ENCODE measurements at places on chromosomes 16 and 17.

- DNase-seq, result no peak
Measured at GRCh38 chr16:17155485-17155884, 315.3 kb downstream of the XYLT1 start.

- peak; percentile 73 for DNase-seq
Measured at GRCh38 chr16:67562918-67563707, 787 bp downstream of the CTCF start.

GRCh38 chr17:78132084-78132676, 1.6 kb downstream of the TMC8 start:
- no peak for DNase-seq

DNA sequence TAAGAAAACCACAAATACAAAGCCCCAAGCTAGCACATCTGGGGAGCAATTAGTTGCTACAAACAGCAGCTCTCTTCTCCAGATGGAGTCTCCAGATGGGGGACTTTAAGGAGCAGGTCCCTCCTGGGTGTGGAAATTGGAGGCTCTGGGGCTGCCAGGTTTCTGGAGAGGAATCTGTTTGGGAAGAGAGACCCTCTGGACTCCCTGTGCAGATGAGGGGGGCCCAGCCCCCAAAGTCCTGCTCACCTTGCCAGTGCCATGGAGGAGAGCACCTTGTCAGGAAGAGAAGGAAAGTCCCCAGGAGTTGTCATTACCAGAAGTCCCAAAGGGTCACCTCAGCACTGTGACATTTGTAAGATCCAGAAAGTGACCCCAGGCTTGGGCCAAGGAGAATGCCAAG, 14.8 kb downstream of the TEKT5 start:
- no peak for DNase-seq

DNA sequence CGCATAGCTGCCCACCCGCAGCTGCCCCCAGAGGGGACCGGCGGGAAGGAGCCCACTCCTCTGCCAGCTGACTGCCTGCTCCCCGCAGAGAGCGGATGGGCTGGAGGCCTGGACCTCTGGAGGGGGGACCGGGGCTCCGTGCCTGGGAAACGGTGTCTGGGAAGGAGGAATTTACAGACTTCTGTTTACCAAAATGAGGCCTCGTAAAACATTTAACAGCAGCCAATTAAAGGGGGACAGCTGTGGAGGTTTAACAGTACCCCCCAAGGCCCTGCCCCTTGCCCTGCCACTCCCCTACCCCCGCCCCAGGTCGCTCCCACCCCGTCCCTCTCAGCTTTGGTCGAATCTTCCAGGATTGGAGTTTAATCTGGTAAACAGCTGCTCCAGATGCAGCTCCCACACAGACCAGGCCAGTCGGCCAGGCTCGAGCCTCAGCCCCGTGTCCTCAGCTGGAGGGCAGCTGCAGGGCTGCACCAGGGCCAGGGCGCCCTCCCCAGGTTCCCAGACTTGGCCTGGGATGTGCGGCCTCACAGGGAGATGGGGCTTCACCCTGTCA, 41.1 kb downstream of the BAHCC1 start:
- peak; percentile 69 for DNase-seq

DNA sequence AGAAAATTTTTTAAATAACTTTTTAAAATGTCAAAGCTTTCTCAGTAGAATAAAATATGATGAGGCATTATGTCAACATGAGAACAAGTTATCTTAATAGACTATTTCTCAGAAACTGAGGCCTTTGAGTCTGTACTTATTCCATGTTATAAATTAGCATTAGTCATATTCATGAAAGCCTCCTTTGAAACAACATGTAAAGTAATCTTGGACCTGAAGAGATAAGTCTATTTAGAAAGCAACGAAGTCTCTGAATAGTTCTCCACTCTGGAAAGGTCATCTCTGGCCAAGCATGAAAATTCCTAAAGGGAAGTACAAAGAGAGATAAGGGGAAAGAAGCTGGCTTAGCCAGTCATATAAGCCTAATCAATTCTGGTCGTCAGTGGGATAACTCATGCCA, 150.8 kb downstream of the CYB561 start:
- no peak for DNase-seq

- DNase-seq, result no peak
Measured at GRCh38 chr16:8120001-8120400, 470.3 kb downstream of the TMEM114 start.

GRCh38 chr17:75959051-75959838, 18.4 kb upstream of the FBF1 start:
- DNase-seq, result no peak

- DNase-seq, result peak; percentile 72
Measured at GRCh38 chr16:66925322-66925840, at the start of gene RRAD. TSS of gene RRAD (minus strand) at chr16:66925535. CDS start at chr16:66925179, 356 bp downstream.

DNA sequence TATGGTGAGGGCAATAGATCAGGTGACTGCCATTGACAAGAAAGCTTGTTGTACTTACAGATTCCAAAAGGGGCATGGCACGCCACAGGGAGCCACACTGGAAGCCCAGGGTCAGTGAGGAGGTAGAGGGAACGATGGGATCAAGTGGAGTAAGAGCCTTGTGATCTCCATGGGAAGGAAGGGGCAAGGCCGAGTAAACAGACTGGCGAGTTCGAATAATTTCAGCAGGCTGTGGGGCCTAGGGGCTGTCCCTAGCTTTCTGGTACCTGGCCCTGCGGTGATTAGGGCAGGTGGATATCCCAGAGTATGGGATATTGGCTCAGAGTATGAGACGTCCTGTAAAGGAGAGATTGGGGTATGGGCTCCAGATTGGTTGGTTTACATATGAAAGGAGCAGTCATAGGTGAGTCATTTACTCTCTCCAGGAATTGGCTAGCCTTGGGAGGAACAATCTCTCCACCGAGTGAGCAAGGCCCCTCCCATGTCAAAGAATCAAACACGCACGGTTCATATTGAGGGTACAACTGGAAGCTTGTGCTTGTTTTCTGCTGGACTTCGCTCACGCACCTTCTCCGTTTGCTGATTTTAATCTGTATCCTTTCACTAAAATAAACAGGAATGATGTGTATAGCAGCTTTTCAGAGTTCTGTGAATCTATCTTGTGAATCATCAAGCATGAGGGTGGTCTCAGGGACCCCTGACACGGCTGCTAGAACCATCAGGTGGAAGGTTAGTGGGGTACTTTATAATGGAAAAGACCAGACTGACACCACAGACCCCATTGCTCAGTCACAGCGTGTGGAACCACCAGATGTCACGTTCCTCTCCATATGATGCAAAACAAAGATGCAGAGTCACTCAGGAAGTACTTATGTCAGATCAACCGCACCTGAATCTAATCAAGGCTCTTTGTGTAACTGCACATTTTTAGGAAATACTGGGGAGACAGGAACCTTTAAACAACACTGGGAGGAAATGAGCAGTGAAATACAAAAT, 27.9 kb downstream of the GABARAPL2 start:
- no peak for DNase-seq

DNA sequence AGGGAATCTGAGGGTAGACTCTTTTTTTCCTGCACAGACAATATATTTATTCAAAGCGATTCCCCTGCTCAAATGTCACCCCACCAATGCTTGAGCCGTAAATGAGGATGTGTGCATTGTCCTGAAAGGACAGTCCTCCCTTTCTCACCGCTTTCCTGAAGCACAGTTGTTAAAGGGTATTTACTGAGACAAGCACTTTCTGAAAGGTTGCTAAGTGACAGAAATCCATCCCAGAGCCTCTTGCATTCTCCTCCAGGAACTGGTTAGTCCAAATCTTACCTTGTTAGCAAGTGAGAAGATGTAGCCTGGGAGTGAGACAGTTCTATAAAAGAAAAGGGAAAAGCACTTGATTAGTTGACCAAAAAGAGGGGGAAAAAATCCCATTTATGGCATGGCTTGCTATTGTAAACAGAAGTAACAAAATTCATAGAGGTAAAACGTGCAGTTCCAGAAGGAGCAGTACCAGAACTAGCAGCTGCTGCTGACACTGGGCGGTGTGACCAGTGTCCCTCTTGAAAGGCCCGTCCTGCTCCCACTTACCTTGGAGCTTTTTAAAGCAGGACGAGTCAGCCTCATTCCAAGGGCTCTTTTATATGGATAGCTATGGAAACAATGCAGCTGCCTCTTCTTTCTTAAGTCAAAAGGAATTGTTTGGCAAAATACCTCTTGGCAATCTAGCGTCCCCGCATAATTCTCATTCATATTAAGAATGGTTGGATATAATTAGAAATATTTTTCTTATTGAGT, at the start of gene MYH2:
Gene MYH2 (minus strand): TSS at position 563 of the 747 bp plus-strand sequence. CDS start 1,738 bp downstream, outside the sequence.
- no peak for DNase-seq

DNA sequence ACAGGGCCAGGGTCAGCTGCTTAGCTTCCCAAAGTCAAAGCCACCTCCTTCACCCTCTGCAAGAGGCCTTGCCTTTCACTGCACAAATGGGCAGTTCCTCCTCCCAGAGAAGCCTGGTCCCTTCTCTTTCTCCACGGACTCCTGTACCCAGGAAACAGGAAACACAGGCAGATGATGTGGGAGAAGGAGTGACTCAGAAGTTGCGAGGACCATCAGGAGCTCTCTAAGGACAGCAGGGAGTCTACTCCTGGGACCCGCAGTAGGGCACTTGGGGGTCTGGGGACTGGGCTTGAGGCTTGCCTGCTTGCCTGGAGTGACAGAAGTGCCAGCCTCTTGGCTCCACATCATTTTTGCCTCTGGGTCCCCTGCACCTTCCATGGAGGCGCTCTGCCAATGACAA, 47.4 kb upstream of the KSR1 start:
- no peak for DNase-seq

- DNase-seq, result peak; percentile 73
Measured at GRCh38 chr16:85639529-85640253, 26.6 kb downstream of the GSE1 start.

- DNase-seq, result peak; percentile 63
Measured at GRCh38 chr16:2532494-2533141, 1.4 kb upstream of the CEMP1 start.

- DNase-seq, result peak; percentile 66
Measured at GRCh38 chr16:57091975-57092785, at the start of gene CPNE2. TSS of gene CPNE2 (plus strand) at chr16:57092583. CDS start at chr16:57110743, 18,160 bp downstream.

GRCh38 chr16:20612551-20613480, 36.6 kb upstream of the ACSM2B start:
- DNase-seq, result no peak

- no peak for DNase-seq
Measured at GRCh38 chr17:14886200-14886739, 378.9 kb downstream of the PMP22 start.

DNA sequence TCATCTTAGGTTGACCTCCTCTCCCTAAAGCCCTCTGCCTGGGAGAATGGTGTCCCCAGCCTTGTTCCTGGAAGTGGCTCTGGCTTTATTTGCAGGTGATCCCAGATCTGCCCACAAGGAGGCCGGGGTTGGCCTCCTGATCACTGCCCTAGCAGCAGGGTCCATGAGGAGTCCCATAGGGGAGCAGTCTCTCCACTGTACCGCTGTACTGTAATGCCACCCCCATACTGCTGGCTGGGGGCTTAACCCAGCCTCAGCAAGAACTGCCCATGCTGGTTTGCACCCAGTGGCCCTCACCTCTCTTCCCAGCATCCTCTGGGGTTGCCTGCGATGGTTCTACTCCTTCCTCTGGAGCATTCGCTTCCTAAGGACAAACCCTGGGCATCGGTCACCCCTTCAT, 39.1 kb downstream of the PSME3IP1 start:
- no peak for DNase-seq

- DNase-seq, result no peak
Measured at GRCh38 chr16:58034774-58035173, 9.2 kb downstream of the MMP15 start.

GRCh38 chr16:80063031-80063712, 462.6 kb upstream of the MAF start:
- DNase-seq, result no peak

DNA sequence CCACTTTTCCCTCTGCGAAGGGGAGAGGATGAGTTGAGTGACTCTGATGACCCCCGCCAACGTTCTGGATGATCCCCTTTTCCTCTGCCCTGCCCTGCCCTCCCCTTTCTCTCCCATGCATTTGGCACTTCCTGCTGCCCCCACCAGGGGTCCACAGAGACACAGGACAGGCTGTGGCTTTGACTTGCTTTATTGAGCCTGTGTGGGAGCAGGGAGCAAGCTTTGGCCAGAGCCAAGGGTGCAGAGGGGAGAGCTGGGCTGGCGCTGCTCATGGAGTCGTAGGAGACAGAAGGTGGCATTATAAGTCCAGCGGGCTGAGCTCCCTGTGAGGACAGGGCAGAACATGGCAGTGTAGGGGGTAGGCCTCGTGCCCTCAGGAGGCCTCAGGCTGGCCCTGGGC, 1.6 kb downstream of the PPY start:
- no peak for DNase-seq

DNA sequence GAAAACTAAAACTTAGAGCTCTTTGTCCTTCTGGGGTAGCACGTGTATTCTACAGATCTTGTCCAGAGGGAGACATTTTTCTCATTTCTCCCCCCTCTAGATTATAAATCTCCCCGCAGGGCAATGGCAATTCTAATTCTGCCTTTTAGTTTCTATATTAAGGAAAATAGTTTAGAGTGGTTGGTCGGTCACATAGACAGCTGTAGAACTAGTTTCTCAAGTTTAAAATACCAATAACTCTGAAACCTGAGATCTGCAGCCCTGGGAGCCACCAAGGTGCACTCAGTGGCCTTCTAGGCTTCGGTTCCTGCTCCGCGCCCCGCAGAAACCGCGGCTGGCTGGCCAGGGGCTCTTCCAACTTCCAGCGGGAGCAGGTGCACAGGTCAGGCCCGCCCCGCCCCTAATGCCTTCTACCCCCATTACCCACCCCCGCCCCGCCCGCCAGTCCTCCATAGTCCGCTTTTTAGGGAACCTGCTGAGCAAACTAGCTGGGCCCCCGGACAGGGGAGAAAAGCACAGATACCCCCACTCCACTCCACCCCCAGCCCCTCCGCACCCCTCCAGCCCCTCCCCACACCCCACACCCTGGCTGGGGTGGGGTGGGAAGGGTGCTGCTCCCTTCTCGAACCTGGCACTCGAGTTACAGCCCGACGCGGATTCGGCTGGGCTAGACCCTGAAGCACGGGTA, 431 bp downstream of the SLFN11 start:
- no peak for DNase-seq

DNA sequence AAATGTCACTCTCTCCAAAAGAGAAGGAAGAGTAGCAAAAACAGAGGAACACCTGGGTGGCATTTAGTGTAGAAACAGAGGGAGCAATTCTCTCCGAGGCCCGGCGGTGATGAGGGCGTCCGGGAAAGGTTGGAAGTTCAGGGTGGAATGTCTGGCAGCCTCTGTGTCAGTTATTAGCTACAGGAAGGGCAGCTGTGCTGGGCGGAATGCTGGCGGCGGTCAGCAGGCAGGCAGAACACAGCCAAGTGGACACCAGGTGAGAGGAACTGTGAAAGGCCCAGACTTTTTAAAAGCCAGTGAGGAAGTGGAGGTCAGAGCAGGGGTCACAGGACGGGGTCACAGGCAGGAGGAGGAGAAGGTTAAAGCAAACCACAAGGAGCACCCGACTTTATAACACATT, 238.1 kb downstream of the NTN1 start:
- peak; percentile 70 for DNase-seq

DNA sequence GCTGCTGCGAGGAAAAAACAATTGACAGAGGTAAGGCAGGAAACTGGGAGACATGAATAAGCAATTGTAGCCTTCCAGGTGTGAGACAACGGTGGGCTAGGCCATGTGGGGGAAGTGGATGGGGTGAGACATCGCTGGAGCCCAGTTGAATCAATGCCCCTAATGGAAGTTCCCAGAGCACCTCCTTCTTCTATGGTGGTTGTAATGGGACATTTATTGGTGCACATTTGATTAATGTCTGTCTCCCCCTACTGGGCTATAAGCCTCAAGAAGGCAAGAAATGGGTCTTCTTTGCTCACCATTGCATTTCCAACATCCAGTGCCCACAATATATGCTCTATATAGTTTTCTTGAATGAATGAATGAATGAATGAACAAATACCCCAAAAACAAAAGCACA, 22.7 kb upstream of the CD300E start:
- DNase-seq, result no peak

GRCh38 chr17:72199256-72199655, 78.4 kb downstream of the SOX9 start:
- DNase-seq, result no peak
